ENCODE measurements at places on chromosomes 5 and 9.

- DNase-seq = no peak
Observed at GRCh38 chr5:177083357-177083756, 3.4 kb upstream of the FGFR4 start.

DNA sequence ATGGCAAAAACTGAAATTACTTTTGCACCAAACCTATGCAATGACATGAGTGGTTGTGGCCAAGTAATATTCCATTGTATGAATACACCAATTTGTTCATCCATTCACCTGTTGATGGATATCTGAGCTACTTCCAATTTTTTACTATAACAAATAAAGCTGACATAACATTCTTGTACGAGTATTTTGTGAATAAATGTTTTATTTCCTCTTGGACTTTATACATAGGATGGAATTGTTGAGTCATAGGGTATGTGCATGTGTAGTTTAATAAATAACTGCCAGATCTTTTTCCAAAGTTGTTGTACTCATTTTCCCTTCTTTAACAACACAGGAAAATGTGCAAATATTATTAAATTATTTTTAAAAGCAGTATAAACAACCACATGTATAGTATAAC, 146.1 kb upstream of the ZNF462 start:
- DNase-seq = no peak

GRCh38 chr5:127673117-127673800, 24.4 kb downstream of the CTXN3 start:
- no peak for DNase-seq

GRCh38 chr5:37272511-37272910, 23.3 kb upstream of the CPLANE1 start:
- DNase-seq = no peak

DNA sequence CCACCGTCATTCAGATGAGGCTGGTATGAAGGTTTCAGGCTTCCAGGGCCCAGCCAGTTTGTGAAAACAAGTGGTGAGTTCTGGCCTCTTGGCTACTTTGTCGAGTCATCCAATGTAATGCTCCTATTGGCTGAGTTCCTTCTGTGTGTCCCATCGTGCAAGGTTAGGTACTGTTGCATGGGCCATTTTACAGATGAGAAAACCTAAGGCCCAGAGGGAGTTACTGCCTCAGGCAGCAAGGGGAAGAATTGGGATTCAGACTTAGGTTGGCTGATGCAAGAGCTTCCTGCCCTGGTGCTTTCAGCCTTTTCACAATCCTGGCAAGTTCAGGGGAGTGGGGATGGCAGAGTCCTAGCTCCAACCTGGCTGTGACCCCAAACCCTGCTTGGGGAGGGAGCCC, 17.4 kb upstream of the PITX1 start:
- no peak for DNase-seq

DNA sequence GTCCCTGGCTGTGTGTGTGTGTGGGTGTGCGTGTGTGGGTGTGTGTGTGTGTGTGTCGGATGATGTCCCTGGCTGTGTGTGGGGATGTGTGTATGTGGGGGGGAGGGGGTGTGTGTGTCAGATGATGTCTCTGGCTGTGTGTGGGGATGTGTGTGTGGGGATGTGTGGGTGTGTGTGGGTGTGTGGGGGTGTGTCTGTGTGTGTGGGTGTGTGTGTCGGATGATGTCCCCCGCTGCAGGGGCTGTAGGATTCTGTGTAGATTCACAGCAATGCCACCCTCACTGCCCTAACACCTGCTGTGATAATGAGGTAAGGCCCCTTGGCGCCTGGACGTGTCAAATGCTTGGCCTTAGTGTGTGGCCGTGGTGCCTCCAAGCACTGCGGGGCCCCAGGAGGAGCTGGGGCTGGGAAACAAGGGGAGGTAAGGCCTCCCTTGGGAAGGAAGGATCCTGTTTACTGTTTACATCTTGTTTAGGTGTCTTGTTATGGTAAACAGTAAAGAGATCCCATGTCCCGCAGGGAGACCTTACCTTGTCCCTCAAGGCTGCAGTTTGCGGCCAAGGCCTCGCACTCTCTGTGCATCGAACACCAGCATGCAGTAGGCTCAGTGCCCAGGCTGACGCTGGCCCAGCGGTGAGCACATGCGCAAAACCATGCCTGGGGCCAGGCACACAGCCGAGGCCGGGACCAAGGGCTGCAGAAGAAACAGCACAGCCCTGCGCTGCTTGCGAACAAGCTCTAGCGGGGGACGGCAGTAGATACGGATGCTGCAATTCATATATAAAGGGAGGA, 24.1 kb downstream of the AHRR start:
- DNase-seq = peak; percentile 87

DNA sequence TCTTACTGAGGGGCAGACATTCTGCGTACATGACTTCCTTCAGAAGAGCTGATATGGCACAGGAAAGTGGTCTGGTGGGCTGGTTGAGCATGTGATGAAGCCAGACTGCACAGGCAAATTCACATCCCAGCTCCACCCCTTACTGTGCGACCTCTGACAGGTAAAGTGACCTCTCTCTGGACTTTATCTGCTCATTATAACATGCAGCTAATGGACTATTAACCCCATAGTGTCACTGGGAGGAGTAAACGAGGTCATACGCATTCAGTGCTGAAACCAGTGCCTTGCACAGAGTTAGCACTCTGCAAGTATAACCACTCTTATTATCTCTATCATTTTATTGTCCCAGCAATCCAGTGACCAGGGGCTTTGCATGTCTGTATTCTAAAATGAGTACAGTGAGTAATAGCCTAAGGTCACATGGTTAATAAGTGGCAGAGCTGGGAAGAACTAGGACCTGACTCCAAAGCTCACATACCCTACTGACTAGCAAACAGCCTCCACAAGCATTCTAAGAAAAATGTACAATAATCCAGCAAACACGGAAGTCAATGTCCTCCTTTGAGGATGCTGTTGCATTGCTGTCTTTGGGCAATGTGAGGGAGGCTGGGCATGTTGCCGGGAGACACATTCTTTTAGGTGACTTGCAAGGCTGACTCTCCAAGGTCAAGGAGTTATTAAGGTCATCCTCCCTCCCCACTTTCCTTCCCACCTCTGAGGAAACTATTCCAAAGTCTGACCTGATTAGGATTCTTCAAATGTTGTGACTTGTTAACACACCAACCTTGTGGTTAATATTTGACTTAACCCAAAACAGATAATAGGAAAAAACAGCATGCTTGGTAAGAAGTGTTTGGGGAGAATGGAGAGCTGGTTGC, 19.0 kb downstream of the GLRX start:
- DNase-seq = no peak

DNA sequence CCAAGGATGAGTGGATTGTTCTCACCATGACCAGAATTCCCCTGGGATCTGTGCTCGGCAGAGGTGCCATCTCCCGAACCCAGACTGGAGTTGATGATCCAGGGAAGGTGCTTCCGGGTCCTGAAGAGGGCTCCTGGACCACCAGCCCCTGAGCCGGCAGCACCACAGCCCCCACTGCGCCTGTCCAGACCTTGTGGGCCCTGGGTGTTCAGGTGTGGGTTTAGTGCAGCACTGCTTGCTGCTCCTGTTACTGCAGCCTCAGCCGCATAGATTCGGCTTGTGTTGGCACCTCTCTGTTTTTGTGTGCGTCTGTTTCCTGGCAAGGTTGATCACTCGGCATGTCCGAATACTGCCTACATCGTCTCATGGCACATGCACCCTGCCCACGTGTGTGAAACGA, 16.3 kb upstream of the NPM1 start:
- no peak for DNase-seq

- no peak for DNase-seq
Observed at GRCh38 chr5:93755716-93756115, 14.3 kb upstream of the POU5F2 start.

GRCh38 chr5:125587631-125588030, 835.6 kb upstream of the GRAMD2B start:
- DNase-seq = no peak

- peak; percentile 44 for DNase-seq
Observed at GRCh38 chr9:2859776-2860379, 16.0 kb upstream of the PUM3 start.

DNA sequence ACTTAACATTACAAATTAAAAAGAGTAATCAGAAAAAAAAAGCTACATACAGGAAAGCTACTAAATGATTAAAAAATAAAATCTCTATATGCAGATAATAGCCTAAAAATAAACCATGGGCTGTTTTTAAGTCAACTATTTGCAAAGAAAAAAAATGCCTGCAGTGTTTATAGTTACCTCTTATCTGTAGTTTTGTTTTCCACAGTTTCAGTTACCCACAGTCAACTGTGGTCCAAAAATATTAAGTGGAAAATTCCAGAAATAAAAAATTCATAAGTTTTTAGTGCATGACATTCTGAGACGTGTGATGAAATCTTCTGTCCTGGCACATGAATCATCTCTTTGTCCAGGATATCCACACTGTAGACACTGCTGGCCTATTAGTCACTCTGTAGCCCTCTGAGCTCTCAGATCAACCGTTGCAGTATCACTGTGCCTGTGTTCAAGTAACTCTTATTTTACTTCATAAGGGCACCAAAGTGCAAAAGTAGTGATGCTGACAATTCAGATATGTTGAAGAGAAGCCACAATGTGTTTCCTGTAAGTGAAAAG, 59.2 kb downstream of the PRELID2 start:
- DNase-seq = no peak

- no peak for DNase-seq
Observed at GRCh38 chr9:80491086-80491696, 919.4 kb downstream of the TLE4 start.

DNA sequence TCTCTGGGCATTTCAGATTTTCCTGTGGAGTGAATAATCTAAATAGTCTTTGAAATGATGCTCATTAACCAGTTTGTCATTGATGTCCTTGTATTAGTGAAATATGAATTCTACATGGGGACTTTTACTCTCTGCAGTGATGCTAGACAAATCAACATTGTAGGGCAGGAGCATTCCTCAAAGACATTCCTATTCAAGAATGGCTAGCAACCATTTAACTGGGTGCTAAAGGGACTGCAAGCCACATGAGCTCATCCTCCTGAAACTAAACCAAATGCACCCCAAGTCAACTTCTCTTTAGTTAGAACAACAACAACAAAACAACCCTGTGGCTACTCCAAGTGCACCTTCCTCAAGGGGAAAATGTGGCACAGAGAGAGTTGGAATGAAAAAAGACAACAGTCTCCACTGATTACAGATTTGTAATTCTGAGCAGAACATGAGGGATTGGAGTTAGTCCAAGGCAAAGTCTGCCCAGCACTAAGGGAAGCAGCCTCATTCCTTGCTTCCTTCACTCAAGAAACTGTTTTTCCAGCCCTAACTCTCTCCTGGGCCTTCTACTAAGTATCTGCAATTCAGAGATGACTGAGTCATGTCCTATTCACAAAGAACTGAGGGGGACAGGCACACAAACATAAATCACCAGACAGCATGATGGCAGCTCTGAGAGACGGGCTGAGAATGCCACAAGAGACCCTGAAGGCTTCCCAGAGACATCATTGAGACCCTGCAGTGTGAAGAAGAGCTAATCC, 82.0 kb upstream of the WWC1 start:
- no peak for DNase-seq

DNA sequence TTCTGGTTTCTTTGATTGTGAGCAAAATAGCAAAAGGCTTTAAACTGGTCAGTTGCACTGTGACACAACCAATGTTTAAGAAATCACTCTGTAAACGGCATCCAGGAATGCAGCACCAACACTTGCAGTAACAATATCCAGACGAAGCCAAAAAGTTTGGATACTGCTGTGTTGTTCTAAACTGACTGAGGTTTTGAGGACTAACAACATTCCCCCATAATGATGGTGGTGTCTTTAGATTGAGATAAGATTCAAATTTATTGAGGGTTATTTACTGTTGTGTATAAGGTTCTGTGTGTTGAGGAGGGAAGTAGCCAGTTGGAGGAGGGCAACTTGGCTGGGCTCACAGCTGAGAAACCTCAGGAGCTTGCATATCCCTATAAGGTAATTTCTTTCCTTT, 353.6 kb downstream of the BNC2 start:
- no peak for DNase-seq

GRCh38 chr5:100562821-100563220, 27.6 kb downstream of the FAM174A start:
- no peak for DNase-seq

GRCh38 chr9:82558855-82559630, 503.9 kb downstream of the RASEF start:
- no peak for DNase-seq

GRCh38 chr9:82563094-82563493, 499.8 kb downstream of the RASEF start:
- DNase-seq = no peak

DNA sequence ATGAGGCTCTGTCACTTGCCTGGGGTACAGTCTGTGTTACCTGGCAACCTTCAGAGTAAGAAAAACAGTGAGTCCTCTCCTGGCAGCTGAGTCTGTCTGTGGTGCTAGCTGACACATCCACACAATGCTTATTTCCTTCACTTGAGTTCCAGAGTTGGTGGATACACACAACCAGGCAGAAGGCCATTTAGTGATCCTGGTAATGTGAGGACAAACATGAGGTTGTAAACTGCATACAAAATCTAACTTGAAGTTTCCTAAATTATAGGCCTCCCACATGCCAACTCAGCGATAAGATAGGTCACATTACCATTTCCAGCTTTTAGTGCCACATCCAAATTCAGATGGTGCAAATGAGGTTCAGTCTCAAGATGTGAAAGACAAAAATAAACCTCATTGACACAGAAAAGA, 125.5 kb downstream of the DCP2 start:
- DNase-seq = no peak

GRCh38 chr9:306907-307306, 92.2 kb downstream of the DOCK8 start:
- DNase-seq = no peak

GRCh38 chr9:92395617-92396016, 8.8 kb downstream of the OGN start:
- no peak for DNase-seq

DNA sequence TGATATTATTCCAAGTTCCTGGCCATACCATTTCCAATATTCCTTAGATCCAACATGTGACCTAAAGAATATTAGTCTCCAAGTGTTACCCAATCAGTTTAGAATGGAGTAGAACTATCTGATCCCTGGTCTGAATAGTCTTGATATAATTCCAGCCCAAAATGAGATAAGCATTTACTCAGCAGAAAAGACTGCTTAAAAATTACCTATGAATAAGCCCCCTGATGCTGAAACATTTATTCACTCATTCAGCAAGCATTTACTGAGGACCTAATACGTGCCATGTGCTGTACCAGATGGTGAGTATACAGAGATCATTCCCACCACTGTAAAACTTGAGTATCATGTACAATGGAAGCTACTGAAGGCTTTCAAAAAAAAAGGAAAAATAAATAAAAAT, 157.0 kb downstream of the FAM114A2 start:
- no peak for DNase-seq

- DNase-seq = no peak
Observed at GRCh38 chr9:121608168-121608853, 43.1 kb upstream of the DAB2IP start.

GRCh38 chr5:116789522-116789921, 214.9 kb upstream of the SEMA6A start:
- DNase-seq = no peak

GRCh38 chr5:94396687-94397086, 221.7 kb downstream of the KIAA0825 start:
- no peak for DNase-seq

GRCh38 chr5:158570502-158570901, 529.2 kb downstream of the EBF1 start:
- no peak for DNase-seq
